ENCODE measurements at places on chromosomes 2 and 18.

DNA sequence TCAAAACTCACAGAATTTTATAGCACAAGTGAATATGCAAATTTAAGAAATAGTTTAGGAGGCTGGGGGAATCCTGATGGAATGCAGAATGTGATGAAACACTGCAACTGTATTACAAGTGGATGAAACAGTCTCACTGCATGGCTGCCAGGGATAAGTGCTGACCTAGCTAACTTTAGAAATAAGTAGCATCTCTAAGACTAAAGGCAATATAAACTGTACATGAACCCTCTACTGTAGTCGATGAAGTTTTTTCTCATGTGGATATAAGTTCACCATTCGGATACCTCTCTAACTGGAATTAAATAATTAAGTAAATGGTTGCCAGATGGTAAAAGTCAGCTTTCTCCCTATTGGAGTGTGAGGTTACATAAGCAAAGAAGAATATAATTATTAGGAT, 777.8 kb upstream of the RAB6C start:
- DNase-seq = no peak

- DNase-seq = no peak
Observed at GRCh38 chr2:232699110-232699509, 2.0 kb downstream of the GIGYF2 start.

- no peak for DNase-seq
Observed at GRCh38 chr2:10770956-10771750, 41.4 kb downstream of the PDIA6 start.

- DNase-seq = no peak
Observed at GRCh38 chr2:64735504-64735903, 81.8 kb upstream of the SERTAD2 start.

DNA sequence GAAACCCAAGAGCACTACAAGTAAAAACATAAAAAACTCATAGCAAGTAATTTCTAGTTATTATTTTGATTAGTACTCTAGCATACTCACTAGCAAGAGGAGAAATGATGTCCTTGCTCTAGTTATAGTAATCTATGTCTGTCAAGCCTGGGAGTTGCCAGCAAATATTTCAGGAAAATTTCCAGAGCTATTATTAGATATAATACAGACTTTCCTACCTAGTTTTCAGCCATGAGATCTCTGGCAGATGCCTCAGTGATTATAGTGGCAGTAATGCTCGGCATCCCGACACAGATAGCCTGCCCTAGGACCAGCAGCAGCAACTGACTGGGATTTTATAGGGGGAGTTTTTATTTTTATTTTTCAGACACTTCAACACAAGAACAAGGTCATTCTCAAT, 224.4 kb downstream of the ZNF385B start:
- DNase-seq = no peak
